ENCODE measurements at places on chromosomes 1 and 21. TPM values are rescaled to one million over a fixed set of nuclear protein-coding genes. Genes with fewer than 3 reads are reported as not detected.

Gene RLF
- 33.1 TPM for total RNA-seq

GRCh38 chr1:95879498-95880050, 645.6 kb downstream of the RWDD3 start:
- no peak for DNase-seq
- no peaks in the 10 kb centered on the region for H3K36me3 ChIP-seq
- no peaks in the 10 kb centered on the region for H3K4me1 ChIP-seq
- H3K4me3 ChIP-seq: no peak overlapping the region
- no peak overlapping the region for H3K27ac ChIP-seq

- DNase-seq: no peak
- no peaks in the 10 kb centered on the region for H3K27me3 ChIP-seq
- peaks cover 4% of the 10 kb centered on the region for H3K36me3 ChIP-seq
- no peak overlapping the region for H3K4me3 ChIP-seq
These were observed 162.3 kb downstream of the FMN2 start for GRCh38 chr1:240254006-240254405.

DNA sequence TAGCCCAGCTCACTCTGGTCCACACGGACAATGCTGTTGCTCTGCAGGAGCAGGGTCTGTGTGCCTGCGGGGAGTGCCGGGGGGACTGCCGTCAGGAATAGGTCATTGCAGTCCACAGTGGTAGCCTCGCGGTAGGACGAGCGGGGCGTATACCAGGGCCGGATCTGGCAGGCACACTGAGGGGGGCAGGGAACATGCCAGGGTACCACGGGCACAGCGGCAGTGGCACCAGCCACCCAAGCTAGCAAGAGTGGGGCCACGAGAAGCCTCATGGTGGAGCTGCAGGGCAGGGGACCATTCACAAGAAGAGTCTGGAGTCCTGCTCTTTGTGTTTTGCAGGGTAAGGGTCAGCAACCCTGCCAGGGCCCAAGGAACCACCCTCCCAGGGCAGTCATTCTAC, 65.8 kb downstream of the LRRN2 start:
- H3K36me3 ChIP-seq: no peaks in the 10 kb centered on the region
- H3K27me3 ChIP-seq: peaks cover 53% of the 10 kb centered on the region
- H3K4me1 ChIP-seq: no peaks in the 10 kb centered on the region
- no peak overlapping the region for H3K27ac ChIP-seq
- DNase-seq: no peak
- H3K4me3 ChIP-seq: no peak overlapping the region

DNA sequence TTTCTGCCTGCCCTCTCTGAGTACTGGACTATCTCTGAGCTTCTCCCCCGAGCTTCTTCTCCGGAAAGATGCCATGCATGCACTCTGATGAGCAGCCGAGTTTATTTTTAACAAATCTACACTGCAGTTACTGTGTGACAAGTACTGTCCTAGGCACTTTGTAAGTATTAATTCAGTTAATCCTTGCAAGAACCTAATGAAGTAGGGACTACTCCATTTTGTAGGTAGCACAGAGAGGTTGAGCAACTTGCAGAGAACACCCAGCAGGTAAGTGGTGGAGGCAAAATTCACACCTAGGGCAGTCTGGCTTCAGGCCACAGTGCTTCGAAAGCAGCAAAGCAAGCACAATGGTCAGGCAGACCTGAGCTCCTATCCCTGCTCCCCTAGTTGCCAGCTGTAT, 3.8 kb upstream of the TAL1 start:
- H3K4me1 ChIP-seq: peaks cover 3% of the 10 kb centered on the region
- H3K27ac ChIP-seq: no peak overlapping the region
- no peak for DNase-seq
- H3K36me3 ChIP-seq: no peaks in the 10 kb centered on the region
- no peak overlapping the region for H3K4me3 ChIP-seq

Gene SMYD2
- 61.7 TPM for total RNA-seq

DNA sequence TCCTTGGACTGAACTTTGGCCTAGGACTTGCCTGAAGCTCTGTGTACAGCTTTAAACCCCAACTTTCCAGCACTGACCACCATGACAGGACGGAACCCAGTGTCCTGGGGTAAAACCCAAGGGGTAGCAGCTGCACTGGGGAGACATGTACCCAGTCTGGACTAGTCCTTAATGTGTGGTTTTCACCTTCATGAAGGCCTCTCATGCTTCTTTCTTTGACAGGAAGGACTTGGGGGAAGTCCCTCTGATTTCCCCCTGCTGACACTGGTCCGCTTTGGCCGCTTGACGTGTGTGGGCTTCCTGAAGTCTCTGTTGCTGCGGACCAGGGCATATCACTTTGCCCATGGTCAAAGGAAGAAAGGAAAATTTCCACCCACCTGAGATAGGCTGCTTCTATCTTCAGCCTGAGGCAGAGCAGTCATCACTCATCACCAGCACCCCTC, 66.3 kb upstream of the PRDX6 start:
- H3K27me3 ChIP-seq: no peaks in the 10 kb centered on the region
- no peak overlapping the region for H3K27ac ChIP-seq
- H3K4me1 ChIP-seq: peaks cover 10% of the 10 kb centered on the region
- DNase-seq: no peak

GRCh38 chr1:109792056-109792831, 28.5 kb upstream of the EPS8L3 start:
- no peak overlapping the region for H3K4me3 ChIP-seq
- DNase-seq: peak; percentile 93
- H3K27ac ChIP-seq: peak overlapping the region; percentile 58
- no peaks in the 10 kb centered on the region for H3K36me3 ChIP-seq
- H3K4me1 ChIP-seq: peaks cover 37% of the 10 kb centered on the region
- no peaks in the 10 kb centered on the region for H3K27me3 ChIP-seq

Gene RNPEP
- 39.7 TPM for total RNA-seq

DNA sequence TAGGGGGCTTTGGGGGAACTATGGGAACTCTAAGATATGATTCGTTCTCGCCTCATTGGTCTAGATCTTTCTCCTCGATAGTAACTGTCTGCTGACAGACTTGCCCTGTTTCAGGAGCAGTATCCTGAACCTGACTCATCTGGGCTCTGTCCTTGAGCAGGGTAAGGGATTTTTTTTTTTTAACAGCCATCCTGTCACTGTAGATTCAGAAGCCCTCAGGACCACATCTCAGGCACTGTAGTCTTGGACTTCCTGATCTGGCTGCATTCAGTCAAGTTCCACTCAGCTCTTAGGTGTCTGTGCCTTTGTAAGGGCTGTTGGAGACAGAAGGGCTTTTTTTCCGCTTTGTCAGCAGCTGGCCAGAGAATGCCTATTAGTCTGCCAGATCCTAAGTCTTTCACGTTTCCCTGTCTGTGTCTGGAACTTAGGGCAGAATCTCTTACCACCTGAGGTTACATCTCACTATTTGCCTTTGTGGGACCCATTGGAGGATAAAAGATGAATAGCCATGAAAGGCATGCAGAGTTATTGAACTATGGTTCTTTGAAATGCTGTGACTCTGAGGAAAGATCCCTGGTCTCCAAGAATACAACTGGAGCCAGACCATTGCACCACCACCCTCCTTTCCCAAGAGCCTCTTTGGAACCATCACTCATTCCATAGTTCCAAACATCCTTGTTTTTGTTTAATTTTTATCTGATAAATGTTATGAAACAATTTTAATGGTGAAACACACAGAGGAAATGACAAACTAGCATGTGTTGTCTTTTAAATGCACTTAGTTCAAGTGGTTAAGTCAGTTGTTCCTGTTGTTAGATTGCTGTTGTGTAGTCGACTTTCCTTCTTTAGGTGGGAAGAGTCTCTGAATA, 49.7 kb upstream of the MACF1 start:
- H3K4me1 ChIP-seq: peaks cover 42% of the 10 kb centered on the region
- peak overlapping the region; percentile 84 for H3K27ac ChIP-seq
- H3K27me3 ChIP-seq: no peaks in the 10 kb centered on the region
- peaks cover 4% of the 10 kb centered on the region for H3K36me3 ChIP-seq

Gene CDC42SE1
- 48.6 TPM for total RNA-seq

Gene CFH
- total RNA-seq: 12.8 TPM
